ENCODE measurements at places on chromosomes 7 and 10. TPM values are rescaled to one million over a fixed set of nuclear protein-coding genes. Genes with fewer than 3 reads are reported as not detected.

Gene PTPN20
- 14.8 TPM for total RNA-seq

Gene SPRN
- total RNA-seq, result not detected

Gene TET1
- total RNA-seq, result 6.9 TPM

Gene NET1
- 87.2 TPM for total RNA-seq

Gene AKR1D1
- total RNA-seq, result 0.59 TPM

Gene PILRA
- total RNA-seq, result 7.9 TPM

Gene SEMA3A
- total RNA-seq, result 5.2 TPM

Gene DLX6
- under 0.01 TPM for total RNA-seq

Gene PRKCQ
- total RNA-seq, result 0.64 TPM

Gene SPOCK2
- total RNA-seq, result 4.5 TPM

Gene CTTNBP2
- 13.8 TPM for total RNA-seq

Gene LRRD1
- total RNA-seq, result 0.16 TPM

Gene FKBP6
- total RNA-seq, result not detected

Data from breast epithelium (tissue), 4 donors.